ENCODE measurements at places on chromosomes 4 and X. TPM values are rescaled to one million over a fixed set of nuclear protein-coding genes. Genes with fewer than 3 reads are reported as not detected.

DNA sequence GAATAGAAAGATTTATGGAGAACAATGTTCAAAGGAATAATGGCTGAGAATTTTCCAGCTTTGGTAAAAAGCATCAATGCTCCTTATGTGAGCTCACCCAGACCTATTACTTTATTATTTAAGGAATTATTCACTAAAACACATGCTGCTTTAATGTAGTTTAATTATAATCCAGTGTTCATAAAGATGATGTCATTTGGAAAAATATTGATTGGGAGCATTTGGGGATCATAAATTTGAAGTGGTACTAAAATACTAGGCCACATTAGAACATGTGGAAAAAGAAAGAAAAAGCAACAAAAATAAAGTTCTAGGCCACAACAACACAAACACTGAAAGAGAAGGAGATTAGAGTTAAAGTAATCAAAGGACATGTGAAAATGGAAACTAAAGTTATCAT, 20.0 kb downstream of the SLC38A5 start:
- DNase-seq: no peak

GRCh38 chr4:19026281-19026680, 1004.7 kb upstream of the LCORL start:
- DNase-seq: no peak

The SYP gene
- 4.8 TPM for total RNA-seq

The MAP7D2 gene
- total RNA-seq: 0.61 TPM

The RPS6KA6 gene
- total RNA-seq: 1.9 TPM

The RGS12 gene
- total RNA-seq: 47.5 TPM

- no peak for DNase-seq
Observed at GRCh38 chrX:16082470-16083085, 40.8 kb upstream of the GRPR start.

DNA sequence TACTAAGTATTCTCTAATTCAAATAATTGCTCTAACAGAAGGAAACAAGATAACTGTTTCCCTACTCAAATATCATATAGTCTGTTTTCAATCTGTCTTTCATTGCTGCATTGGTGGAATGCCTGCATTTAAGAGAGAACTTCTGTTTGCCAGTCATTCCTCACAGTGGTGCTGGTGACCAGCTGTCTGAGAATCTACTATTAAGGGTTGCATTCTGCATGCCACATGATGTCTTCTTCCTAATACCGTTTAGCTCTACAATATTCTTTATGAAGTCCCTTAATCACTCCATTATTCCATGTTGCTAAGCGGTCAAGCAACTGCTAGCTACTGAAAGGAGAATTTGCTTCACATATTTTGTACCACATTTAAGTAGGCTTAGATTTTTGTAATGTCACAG, 167.1 kb upstream of the CENPE start:
- no peak for DNase-seq

DNA sequence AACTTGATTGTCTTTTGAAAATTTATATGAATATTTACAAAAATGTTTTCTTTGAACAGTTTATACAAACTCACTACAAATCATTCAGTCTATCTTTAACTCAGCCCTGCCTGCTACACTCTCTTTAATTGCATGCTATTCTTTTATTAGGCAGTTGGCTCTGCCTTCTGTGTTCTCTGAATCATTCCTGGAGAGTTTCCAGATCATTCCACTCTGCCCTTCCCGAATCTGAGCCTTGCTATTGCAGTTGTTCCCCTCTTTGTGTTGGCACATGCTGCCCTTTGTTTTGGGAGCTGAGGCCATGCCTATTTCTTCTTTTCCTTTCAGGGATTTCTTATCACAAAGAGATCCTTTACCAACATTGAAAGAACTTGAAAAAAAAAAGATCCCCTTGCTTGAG, 8.7 kb upstream of the TECRL start:
- DNase-seq: no peak

DNA sequence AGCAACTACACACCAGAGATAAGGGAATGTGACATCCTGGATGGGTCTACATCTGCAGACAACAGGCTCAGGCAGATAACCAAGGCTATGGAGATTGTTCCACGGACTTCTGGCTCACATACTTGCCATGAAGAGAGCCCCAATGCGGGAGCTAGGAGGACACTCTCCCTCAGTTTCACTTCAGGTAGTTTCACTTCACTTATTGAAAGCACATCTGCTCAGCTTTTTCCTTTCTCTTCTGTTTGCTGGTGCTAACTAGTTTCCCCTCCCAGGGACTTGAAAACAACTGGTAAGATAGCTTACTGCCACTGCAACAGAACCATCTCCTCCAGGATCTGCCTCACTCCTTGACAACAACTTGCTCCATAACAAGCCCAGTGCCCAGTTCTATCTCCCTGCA, 1.4 kb upstream of the CT47C1 start:
- no peak for DNase-seq

- DNase-seq: no peak
Observed at GRCh38 chrX:138931212-138931611, 219.7 kb upstream of the FGF13 start.

- DNase-seq: no peak
Observed at GRCh38 chr4:136489101-136489500, 1043.2 kb downstream of the PCDH18 start.

DNA sequence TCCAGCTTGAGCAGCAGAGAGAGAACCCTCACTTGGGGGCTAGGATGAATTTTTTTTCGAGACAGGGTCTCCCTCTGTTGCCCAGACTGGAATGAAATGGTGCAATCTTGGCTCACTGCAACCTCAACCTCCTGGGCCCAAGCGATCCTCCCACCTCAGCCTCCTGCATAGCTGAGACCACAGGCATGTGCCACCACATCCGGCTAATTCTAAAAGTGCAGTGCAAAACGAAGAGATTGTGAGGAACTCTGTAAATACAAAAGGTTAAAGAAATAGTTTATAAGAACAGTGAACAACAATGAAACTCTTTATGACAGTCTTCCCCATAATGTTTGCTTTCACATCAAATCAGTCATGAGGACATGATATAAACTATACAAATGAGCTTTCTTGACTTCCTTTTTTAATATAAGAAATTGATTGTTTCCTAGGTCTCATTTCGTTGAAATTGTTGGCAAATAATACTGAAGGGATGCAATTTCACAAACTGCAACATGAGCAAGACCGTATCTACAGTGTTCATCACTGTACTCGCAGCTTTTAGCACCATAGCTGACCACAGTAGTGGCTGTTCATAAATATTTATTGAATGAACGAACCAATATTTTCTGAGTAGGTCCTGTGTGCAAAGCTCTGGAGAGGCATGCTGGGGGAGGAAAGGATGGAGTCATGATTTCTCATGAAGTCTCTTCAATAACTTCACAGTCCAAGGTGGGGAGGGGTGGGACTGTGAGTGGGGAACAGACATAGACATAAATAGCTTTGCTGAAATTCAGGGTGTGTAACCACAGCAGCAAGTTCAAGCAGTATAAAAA, 116.1 kb downstream of the SHROOM3 start:
- DNase-seq: no peak

GRCh38 chrX:55109306-55109705, 20.5 kb downstream of the PAGE2 start:
- no peak for DNase-seq

- no peak for DNase-seq
Observed at GRCh38 chr4:22486276-22486675, 29.6 kb downstream of the ADGRA3 start.

The MAGEH1 gene
- 15.7 TPM for total RNA-seq

- DNase-seq: no peak
Observed at GRCh38 chr4:159272273-159273140, 169.6 kb downstream of the RAPGEF2 start.

The ELMOD2 gene
- total RNA-seq: 19.9 TPM

GRCh38 chr4:5719350-5720055, 8.5 kb downstream of the EVC start:
- DNase-seq: no peak

- no peak for DNase-seq
Observed at GRCh38 chr4:85733798-85734197, 258.8 kb downstream of the ARHGAP24 start.

DNA sequence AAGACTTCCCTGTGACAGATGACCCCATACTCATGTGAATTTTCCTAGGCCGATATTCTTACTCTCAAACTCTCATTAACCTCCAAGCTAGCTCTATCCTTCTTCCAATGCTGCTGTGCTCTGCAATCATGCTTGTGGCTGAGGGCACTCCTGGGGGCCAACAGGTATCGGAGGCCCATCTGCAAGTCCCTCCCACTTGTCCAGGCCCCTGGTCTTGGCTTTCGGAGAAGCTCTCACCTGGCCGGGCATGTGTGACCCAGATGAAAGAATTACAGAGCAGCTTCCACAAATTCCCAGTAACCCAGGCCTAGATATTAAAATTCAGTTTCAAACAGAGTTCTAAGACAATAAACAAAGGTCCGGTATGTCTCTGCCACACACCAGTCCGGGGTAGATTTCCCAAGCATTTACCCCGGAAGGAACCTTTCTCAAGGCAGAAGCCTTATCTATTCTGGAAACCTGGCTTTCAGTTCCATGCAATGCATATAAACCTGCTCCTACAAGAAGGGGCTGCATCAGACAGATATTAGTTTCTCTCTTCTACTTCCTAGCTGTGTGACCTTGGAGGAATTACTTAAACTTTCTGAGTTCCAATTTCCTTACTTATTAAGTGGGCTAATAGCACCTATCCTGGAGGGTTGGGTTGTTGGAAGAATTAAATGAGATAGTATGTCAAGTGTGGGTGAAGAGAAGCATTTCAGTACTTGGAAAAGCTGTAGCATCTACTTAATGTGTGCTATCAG, 270.8 kb downstream of the PTTG2 start:
- no peak for DNase-seq

DNA sequence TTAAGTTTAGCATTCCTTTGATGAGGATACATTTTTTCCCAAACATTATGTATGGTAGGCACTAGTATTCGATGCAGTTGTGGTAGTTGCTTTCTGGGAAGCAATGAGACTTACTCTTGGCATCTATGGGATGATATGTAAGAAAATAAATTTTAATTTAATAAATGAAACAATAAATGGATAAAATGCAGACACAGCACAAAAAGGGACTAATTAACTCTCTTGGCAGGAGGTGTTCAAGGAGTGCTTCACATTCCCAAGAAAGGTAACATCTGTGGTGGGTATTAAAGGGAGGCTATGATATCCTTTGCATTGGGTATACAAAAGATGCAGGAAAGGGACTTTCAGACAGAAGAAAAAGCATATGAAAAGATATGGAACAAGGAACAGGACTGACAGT, 111.0 kb downstream of the PGRMC2 start:
- DNase-seq: no peak

- no peak for DNase-seq
Observed at GRCh38 chr4:123606946-123607542, 210.4 kb downstream of the SPRY1 start.

DNA sequence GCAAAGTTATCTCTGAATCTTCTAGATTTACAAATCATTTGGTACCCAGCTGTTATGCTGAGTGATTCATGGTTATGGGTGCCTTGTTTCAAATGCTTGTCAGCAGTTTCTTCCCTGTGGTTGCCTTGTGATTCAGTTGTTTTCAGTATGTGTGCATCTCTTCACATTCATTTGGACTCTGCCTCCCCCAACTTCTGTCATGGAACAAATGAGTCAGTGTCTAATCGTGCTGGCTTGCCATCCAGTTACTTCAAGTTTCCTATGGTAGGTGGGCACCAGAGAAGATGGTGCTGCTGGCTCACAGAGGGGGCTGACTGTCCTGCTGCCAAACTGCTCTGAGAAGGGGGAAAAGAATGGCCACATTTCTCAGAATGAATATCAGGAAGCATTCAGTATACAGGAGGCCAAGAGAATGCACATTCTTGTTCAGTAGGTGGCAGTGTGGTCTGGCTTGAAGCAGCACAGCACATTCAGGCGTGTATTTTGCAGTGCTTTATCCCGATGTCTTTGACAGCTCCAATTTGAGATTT, 260.9 kb downstream of the GLUD2 start:
- no peak for DNase-seq

- no peak for DNase-seq
Observed at GRCh38 chrX:111040377-111041017, 55.5 kb upstream of the PAK3 start.

The TRO gene
- 0.08 TPM for total RNA-seq

The TSPYL2 gene
- total RNA-seq: 44.9 TPM

The PDE5A gene
- total RNA-seq: 5.7 TPM

The F8A2 gene
- not detected for total RNA-seq

The FMR1NB gene
- not detected for total RNA-seq

The PCSK1N gene
- total RNA-seq: 2.9 TPM

DNA sequence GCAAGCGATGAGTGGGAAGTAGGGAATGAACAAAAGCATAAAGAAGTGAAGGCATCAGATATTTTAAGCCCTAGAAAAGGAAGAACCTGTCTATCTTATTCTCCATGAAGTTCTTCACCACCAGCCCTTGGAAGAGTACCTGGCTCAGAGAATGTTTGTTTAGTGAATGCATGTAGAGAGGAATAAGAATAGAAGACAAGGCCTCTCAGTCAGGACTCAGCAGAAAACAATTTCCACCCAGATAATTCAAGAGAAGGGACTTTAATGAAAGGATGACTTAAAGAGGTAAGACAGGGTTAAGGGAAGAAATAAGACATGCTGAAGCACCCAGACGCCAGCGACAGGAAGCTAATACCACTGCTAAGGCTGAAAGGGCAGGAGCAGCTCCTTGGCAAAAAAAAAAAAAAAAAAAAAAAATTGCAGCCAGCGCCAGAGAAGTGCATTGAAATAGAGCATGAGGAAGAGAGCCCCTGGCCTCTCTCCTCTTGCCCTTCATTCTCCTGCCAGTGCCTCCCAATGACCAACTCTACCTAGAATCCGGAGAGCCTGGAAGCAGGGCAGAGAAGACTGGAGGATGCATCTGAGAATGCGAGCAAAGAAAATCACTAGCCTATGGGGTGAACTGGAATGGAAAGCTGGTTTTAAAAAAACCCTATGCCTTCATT, 47.2 kb upstream of the RASGEF1B start:
- DNase-seq: no peak

The ARHGAP36 gene
- not detected for total RNA-seq

The SPIN4 gene
- 3.8 TPM for total RNA-seq

DNA sequence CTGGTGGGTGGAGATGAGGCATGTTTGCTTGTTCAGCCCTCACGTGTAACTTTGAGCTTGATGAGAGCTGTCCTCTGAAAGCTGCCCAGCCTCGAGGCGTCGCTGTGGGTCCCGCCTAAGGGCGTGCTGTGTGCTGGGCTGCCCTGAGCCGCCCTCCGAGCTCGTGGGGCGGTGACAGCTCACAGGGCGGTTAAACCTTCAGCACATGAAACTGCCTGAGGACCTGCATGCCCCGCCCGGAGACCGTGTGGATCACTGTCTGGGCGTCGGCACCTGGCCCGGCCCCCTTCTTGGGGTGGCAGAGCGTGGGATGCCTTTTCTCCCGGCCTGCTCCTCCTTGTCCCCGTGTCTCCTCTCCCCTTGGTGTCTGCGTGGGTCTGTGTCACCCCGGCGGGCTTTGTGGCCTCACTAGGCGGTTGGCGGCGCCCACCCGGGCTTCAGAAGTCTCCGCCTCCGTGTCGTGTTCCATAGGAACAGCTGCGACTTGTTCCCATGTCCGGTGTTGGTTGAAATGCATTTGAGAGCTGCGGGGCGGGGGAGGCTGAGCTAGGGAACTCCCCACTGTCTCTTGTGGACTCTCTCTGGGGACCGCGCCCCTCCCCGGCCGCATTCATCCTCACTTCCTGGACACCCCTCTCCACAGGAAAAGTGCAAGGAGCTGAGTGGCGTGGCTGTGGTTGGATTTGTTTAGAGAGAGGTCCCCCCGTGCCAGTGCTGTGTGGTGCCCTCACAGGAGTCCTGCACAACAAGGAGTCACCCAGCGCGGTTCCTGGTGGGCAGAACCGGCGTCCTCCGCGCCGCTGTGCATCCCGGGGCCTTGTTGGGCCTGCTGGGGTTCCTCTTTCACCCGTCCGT, 6.8 kb downstream of the AKAP17A start:
- no peak for DNase-seq

The ASB9 gene
- total RNA-seq: not detected

The GABRG1 gene
- not detected for total RNA-seq

All from lower leg skin (tissue), 4 donors.